ENCODE measurements at places on chromosomes 12 and 14.

DNA sequence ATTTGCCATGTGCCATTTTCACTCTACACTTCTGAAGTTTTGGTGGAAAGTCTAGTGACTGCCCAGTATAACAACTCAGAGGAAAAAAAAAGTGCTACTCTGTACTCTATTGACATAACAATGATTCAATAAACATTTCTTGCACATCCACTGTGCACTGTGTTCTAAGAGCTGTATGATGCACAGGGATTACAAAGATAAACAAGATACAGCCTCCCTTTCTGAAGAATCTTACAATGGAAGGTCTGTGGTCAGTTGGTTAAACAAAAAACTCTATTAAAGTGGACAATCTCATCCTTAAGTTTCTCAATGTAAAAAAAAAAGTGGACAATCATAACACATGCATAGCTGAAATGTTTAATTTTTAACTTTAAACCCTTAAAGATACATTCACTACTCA, 105.7 kb upstream of the RASSF8 start:
- DNase-seq, result no peak

DNA sequence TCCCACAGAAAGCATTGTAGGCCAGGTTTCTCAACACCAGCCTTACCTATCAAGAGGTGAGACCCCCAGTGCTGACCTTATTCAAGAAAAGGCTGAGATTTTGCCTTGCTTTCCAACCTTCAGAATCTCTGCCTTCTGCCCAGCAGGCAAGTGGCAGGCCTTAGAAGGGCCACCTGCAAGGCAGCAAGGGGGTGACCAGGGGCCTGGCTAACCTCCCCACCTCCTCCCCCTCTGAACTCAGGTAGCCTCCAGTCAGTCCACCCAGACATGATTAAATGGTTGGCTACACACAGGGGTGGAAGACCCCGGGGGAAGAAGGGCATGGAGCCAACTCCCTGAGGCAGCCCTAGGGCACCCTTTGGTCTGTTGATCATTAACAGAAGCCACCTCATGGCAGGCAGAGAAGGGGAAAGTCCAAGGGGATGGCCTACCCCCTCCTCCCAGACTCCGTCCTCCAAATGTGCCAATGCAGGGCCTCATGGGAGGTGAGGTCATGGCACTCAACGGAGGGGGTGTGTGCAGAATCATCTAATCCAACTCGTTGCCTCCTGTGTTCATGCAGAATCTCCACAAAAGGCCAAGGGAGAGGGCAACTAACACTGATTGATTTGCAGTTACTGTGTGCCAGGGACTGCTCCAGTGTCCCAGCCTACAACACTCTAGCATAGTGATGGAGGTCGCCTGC, 8.5 kb downstream of the ZFP36L1 start:
- DNase-seq, result no peak

DNA sequence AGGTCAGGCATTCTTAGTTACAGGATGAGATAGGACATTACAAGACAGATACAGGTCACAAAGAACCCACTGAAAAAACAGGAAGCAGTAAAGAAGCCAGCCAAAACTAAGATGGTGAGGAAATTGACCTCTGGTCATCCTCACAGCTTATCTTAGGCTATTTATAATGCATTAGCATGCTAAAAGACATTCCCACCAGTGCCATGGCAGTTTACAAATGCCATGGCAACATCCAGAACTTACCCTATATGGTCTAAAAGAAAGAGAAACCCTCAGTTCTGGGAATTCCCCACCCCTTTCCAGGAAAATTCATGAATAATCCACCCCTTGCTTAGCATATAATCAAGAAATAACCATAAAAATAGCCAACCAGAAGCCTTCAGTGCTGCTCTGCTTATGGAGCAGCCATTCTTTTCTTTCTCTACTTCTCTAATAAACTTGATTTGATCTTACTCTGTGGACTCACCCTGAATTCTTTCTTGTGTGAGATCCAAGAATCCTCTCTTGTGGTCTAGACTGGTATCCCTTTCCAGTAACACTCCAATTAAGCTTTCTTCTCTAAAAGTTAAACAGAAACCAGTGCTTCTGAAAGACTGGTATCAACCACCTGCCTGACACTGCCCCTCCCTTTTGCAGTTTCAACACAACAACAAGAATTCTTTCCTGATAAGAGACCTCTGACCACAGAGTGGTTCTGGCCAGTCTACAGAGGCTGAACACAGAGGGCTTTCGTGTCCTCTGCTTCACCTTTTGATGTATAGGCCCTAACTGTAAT, 86.9 kb downstream of the BCAT1 start:
- no peak for DNase-seq

DNA sequence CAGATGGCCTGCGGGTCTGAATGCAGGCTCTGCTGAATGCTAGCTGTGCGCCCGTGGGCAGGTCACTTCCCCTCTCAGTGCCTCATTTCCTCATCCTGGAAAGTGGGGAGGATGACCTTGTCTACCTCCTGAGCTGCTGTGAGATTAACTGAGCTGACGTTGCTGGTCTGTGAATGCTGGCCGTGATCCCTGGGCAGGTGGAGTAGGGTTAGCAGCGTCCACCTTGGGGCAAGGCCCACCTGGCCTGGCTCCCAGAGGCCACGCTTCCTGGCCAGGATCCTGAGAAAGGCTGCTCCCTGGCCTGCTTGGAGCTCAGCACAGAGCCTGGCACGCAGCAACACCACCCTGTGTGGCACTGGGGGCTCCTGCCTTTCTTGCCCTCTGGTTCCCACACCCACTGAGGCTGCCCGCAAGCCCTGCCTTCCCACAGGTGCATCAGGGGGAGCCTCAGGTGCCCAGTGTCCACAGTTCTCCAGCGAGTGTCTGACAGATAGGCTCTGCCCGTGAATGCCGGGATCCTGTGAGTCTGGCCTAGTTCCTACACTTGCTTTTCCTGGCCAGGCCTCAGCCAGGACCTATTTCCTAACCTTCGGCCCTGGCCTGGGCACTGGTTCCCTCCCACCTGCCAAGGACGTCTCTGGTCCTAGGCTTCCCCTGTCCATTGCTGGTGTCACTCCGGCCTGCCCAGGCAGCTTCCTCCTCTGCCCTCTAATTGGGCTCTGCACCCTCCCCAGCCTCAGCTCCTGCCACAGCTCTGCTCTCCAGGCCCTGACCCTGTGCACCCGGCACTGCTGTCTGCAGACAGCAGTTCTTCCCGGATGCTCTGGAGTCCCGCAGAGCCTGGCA, 37.2 kb upstream of the TDRD9 start:
- DNase-seq, result no peak

- no peak for DNase-seq
These were observed 202.1 kb upstream of the KITLG start for GRCh38 chr12:88782351-88782750.

GRCh38 chr12:1692226-1692625, 1.4 kb downstream of the ADIPOR2 start:
- no peak for DNase-seq

DNA sequence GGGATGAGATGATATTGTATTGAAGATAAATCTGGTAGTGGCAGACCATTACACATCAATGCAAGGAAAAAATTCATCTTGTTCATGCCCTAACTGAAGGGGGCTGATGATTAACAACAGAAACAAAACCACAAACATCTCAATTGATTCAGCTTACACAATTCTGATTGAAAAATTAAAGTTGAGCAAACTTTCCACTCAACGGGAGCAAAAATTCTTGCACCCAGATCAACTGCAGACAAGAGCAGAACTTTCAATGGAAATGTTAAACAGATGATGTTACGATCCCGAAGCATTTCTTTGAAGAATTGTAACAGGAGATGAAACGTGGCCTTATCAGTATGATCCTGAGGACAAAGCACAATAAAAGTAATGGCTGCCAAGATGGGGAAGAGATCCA, 172.4 kb upstream of the SOX5 start:
- no peak for DNase-seq

DNA sequence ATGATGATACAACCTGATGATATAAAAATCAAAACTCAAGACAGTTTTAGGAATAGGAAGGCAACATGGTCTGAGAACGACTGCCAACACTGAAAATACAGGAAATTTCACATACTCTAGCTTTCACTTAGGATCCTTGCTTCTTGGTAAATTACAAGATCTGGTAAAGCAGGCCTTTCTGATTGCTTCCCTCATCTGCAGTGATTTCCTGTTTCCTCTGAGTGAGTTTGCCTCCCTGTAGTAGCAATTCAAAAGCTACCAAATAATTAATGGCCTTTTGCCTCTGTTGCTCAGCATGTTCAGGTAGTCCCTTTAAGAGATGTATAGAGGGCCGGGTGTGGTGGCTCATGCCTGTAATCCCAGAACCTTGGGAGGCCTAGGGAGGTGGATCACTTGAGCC, 2.0 kb upstream of the IRAK3 start:
- DNase-seq, result no peak

- DNase-seq, result no peak
These were observed 74.8 kb upstream of the PCED1B start for GRCh38 chr12:47004634-47005033.

GRCh38 chr12:99495799-99496198, 151.8 kb upstream of the GARIN6 start:
- no peak for DNase-seq

All from SIG-M5 (cell line).